ENCODE measurements at places on chromosomes 11 and 22. TPM values are rescaled to one million over a fixed set of nuclear protein-coding genes. Genes with fewer than 3 reads are reported as not detected.

Gene TNNT3
- 3.5 TPM for polyA plus RNA-seq

Gene DLG2
- 0.67 TPM for polyA plus RNA-seq

Gene ARHGEF17
- 6.3 TPM for polyA plus RNA-seq

- no peak for DNase-seq
- H3K4me3 ChIP-seq, result no peak overlapping the region
- no peaks in the 10 kb centered on the region for H3K36me3 ChIP-seq
These were observed 550.5 kb downstream of the MIAT start for GRCh38 chr22:27207907-27208306.

DNA sequence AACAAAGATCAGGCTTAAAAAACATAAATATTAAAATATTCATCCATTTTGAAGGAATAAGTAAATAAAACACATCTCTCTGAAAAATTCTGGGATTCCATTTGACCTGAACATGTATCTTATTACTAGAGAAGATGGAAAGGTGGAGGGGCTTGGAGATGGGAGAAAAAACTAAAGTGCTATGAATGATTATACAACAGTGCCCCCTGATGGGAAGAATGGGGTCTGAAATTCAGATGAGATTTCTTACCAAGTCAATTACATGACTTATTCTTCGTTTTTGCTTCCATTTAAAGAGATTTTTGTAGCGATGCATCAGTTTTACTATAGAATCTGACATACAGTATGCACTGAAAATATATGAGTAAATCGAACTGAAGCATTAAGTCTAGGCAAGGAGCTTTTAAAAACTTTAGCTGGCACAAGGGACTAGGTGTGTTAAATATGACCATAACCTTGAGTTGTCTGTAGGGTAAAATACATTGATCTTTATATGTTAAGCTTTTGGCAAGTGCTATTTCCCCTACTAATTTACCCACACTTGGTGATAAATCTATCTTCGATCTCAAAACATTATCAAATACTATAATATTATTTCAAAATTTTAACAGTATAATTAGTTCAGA is 718.8 kb downstream of the CNTN5 start:
- no peak for DNase-seq
- no peaks in the 10 kb centered on the region for H3K4me1 ChIP-seq
- no peaks in the 10 kb centered on the region for H3K27me3 ChIP-seq
- H3K36me3 ChIP-seq, result no peaks in the 10 kb centered on the region
- no peak overlapping the region for H3K4me3 ChIP-seq

DNA sequence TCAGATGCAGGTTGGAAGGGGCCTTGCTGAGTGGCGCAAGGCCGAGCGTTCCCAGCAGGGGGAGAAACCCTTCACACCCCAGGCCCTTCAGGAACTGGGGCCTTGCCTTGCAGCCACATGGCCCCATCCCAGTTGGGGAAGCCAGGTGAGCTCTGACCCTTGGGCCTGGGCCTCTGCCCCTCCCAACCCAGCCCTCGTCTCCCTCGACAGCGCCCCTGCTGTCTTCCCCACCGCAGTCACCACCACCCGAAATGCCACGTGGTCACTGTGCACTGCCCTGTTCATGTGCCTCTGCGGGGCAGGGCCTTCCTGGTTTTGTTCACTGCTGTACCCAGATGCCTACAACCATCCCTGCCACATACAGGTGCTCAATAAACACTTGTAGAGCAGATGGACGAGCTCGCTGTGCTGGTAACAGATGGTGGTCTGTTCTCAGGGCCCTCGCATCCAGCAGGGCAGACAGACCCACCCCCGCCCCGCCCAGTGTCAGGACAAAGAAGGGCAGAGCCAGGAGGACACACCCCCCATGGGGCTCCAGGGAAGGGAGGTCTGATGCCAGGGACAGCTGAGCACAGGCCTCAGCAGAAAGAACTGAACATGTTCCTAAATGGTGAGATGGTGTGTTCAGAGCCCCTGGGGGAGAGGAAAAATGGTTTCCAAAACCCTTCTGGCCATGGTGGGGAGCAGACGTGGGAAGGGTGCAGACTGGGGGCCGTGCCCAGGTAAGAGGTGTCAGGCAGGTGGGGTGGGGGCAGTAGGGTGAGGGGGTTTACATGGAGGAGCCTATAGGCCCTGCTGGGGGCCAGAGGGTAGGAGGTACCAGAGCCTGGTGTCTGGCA is 3.7 kb downstream of the POLR2L start:
- no peak overlapping the region for H3K4me3 ChIP-seq
- no peak overlapping the region for H3K27ac ChIP-seq
- DNase-seq, result no peak
- peaks cover 33% of the 10 kb centered on the region for H3K36me3 ChIP-seq
- H3K27me3 ChIP-seq, result peaks cover 27% of the 10 kb centered on the region
- peaks cover 26% of the 10 kb centered on the region for H3K4me1 ChIP-seq

DNA sequence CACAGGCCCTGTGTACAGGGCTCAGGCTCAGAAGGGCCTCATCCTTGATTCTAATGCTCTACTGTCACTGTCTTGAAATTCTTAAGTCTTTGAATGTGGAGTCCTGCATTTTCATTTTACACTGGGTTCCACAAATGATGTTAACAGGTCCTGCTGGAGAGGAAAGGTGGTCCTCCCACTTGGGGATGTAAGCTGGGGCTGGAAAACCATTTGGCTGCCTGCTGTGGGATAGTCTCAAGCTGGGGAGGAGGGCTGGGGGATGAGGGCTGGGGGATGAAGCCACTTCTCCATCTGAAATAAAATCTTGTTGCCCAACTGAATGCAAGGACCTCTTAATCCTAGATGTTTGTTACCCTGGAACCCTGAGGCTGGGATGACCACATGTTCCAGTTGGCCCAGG is 423.0 kb downstream of the TENM4 start:
- no peak overlapping the region for H3K4me3 ChIP-seq
- H3K27ac ChIP-seq, result no peak overlapping the region
- no peaks in the 10 kb centered on the region for H3K36me3 ChIP-seq
- H3K4me1 ChIP-seq, result no peaks in the 10 kb centered on the region

DNA sequence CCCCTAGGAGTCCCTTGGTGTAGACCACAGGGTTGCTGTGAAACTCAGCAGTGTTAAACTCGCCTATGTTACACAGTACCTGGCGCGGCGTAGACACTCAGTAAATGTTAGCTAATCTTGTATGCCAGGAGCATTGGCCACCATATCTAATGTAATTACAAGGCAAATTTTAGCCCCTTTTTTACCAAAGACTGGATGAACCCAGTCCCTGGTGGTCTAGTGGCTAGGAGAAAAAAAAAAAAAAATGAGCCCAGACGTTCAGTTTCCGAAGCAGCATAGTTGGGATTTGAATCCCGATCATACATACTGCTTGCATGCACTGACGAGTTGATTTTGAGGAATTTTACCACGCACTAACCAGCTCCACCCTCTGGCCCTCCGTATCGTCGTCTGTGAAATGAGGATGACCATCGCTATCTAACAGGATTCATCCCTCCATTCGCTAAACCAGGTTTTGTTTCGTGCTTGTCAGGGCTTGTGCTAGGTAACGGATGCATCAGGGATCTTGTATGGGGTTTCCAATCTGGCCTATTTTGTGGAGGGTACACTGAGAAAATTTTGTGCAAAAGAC is 688 bp downstream of the PTS start:
- H3K4me3 ChIP-seq, result peak overlapping the region; percentile 65
- peaks cover 16% of the 10 kb centered on the region for H3K36me3 ChIP-seq
- DNase-seq, result no peak
- peaks cover 20% of the 10 kb centered on the region for H3K4me1 ChIP-seq
- no peaks in the 10 kb centered on the region for H3K27me3 ChIP-seq

DNA sequence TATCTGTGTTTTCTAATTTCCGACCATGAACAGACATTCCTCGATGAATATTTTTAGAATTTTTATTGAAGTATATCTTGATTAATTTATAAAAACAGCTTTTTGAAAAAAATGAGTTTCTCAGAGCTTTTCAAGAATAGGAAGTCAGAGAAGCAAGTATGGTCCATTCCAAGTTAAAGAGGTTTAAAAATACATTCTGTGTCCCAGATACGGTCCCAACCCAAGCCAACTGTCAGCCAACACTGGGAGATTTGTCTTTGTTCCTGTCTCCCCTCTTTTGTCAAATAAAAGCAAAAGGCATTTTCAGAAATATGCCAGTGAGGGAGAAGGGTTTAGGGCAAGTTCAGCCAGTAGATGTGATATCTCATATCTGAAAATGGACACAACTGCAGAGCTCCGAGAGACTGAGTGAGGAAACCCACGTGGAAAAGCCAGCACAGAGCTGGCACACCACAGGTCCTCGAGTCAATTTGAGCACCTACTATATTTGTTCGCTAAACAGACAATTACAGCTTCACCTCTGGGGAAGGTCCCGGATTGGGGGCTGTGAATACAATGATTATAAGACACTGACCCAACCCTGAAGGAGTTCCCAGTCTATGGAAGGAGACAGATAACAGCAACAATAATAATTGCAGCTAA is 59.8 kb downstream of the C11orf91 start:
- DNase-seq, result no peak
- no peak overlapping the region for H3K27ac ChIP-seq
- no peaks in the 10 kb centered on the region for H3K36me3 ChIP-seq
- H3K4me1 ChIP-seq, result no peaks in the 10 kb centered on the region
- H3K4me3 ChIP-seq, result no peak overlapping the region

DNA sequence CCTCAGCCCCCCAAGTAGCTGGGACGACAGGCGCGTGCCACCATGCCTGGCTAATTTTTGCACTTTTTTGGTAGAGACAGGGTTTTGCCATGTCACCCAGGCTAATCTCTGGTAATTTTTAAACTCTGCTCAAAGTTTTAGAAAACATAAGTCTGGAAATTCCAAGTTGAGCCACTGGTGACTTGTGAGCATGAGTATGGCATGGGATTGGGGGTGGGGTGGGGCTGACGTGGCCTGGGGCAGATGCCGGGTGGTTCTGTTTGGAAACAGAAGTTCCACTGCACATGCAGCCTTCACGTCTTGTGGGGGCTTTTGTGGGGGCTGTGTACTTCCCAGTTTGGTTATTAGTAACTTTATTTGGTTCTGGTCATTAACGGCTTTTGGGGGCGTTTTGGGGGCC is 67.3 kb downstream of the PTPRJ start:
- no peak overlapping the region for H3K4me3 ChIP-seq
- H3K27me3 ChIP-seq, result no peaks in the 10 kb centered on the region
- H3K27ac ChIP-seq, result no peak overlapping the region
- peak; percentile 73 for DNase-seq
- peaks cover 10% of the 10 kb centered on the region for H3K36me3 ChIP-seq

- no peak overlapping the region for H3K4me3 ChIP-seq
- peaks cover 23% of the 10 kb centered on the region for H3K4me1 ChIP-seq
- peaks cover 22% of the 10 kb centered on the region for H3K36me3 ChIP-seq
- no peaks in the 10 kb centered on the region for H3K27me3 ChIP-seq
- no peak for DNase-seq
These were observed 6.6 kb downstream of the RTL6 start for GRCh38 chr22:44491269-44492035.

DNA sequence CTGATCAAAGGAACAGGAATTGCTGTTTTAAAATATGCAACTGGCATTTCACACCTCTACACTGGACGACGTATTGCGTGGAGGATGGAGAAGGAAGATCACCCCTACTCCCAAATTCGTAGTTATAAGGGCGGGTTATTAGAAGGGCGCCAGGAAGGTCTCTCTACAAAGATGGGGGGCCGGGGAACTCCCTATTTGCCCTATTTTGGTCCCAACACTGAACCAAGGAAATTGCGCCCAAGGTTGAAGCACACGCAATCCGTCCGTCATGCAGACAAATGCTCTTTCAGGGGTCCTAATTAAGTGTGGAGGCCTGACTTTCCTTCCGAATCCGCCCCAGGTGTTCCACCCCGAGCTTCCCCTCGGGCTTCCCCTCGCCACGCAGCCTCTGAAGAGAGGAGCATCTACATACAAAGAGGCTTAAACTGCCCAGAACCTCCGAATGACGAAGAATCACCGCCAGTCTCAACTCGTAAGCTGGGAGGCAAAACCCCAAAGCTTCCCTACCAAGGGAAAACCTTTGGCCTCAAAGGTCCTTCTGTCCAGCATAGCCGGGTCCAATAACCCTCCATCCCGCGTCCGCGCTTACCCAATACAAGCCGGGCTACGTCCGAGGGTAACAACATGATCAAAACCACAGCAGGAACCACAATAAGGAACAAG is 396 bp downstream of the NPAT start:
- no peaks in the 10 kb centered on the region for H3K27me3 ChIP-seq
- H3K4me3 ChIP-seq, result peak overlapping the region; percentile 72
- peaks cover 70% of the 10 kb centered on the region for H3K4me1 ChIP-seq
- peak overlapping the region; percentile 99 for H3K27ac ChIP-seq

- H3K4me1 ChIP-seq, result peaks cover 14% of the 10 kb centered on the region
- H3K27me3 ChIP-seq, result peaks cover 4% of the 10 kb centered on the region
- DNase-seq, result no peak
- no peak overlapping the region for H3K4me3 ChIP-seq
These were observed 84.4 kb downstream of the TP53I11 start for GRCh38 chr11:44866286-44866685.

DNA sequence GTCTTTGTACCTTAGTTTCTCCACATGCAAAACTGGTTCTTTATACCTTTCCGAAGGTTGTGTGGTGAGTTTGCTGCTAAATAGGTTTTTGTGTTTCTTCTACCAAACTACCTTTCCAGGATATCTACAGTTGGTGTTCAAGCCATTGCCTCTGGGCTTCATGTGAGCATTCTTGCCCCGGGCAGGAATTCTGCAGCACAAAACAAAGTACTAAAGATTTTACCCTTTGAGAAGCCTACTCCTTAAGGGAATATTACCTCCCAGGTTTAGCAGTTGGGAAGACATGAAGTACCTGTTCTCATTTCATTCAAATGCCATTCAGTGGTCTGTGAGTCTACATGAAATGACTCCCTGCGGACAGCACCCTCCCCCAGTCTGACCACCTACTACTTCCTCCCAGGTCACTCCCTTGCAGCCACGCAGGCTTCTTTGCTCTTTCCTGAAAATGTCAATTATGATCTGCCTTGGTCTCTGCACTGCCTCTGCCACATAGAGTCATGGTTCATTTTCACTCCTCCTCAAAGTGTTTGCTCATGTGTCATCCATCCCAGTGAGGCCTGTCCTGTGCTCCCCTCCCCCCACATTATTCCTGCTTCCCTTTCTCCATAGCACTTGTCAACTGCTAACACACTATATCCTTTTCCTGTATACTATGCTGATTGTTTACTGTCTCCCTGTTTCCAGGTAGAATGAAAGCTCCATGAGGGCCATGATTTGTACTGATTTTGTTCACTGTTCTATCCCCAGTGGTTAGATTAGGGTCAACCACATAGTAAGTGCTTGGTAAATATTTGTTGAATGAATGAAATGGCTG is 36.9 kb downstream of the PACS1 start:
- H3K36me3 ChIP-seq, result no peaks in the 10 kb centered on the region
- peaks cover 23% of the 10 kb centered on the region for H3K4me1 ChIP-seq
- no peak overlapping the region for H3K4me3 ChIP-seq
- no peak overlapping the region for H3K27ac ChIP-seq

All from spleen (tissue), 13 donors.